ENCODE measurements at places on chromosomes 4 and X. TPM values are rescaled to one million over a fixed set of nuclear protein-coding genes. Genes with fewer than 3 reads are reported as not detected.

YIPF7 gene
- not detected for total RNA-seq

AADAT gene
- 4.9 TPM for total RNA-seq

BTC gene
- total RNA-seq: 2.9 TPM

CDKL2 gene
- total RNA-seq: 20.9 TPM

SSX4 gene
- not detected for total RNA-seq

CPZ gene
- total RNA-seq: 6.0 TPM

WDR17 gene
- 5.6 TPM for total RNA-seq

PABPC1L2A gene
- not detected for total RNA-seq

ADH5 gene
- 150 TPM for total RNA-seq

DHX15 gene
- 93.2 TPM for total RNA-seq

Data from lower lobe of right lung (tissue), 2 donors.